ENCODE measurements at places on chromosomes 4 and X.

DNA sequence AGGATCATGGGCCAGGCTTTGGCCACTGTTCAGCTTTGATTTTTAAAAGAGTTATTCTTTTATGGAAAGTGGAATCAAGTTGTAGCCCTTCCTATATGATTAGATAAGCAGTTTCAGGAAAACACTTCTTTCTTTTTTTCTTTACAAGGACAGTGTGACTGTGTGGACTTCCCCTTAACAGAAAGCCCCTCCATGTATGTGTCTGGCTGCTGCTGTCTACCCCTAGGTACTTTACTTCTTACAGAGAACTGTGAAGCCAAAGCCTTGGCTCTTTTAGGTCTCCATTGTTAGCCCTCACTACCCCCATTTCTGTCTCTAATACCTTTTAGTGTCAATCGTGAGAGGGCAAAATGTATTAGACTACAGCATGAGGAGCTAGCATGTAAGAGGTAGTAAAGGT is 19.1 kb downstream of the VSIG1 start:
- DNase-seq, result no peak

DNA sequence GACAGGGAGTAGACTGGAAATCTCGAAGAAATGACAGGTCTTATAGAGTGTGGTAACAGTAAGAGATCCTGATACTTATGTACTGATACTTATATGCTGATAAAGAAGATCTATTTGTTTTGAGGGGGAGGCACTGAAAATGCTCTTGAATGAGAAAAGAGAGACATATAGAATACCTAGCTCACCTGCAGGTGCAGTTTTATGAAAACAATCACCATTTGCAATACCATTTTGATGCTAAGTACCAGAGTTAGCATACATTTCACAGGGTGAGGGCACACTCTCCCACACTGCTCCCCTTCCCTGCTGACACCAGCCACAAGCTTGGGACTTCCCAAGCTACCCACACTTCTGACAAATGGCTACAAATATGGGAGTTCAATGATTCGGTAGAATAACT is 1490.1 kb upstream of the IGFBP7 start:
- DNase-seq, result no peak

- no peak for DNase-seq
Observed at GRCh38 chr4:66564901-66565651, 894.8 kb upstream of the EPHA5 start.

DNA sequence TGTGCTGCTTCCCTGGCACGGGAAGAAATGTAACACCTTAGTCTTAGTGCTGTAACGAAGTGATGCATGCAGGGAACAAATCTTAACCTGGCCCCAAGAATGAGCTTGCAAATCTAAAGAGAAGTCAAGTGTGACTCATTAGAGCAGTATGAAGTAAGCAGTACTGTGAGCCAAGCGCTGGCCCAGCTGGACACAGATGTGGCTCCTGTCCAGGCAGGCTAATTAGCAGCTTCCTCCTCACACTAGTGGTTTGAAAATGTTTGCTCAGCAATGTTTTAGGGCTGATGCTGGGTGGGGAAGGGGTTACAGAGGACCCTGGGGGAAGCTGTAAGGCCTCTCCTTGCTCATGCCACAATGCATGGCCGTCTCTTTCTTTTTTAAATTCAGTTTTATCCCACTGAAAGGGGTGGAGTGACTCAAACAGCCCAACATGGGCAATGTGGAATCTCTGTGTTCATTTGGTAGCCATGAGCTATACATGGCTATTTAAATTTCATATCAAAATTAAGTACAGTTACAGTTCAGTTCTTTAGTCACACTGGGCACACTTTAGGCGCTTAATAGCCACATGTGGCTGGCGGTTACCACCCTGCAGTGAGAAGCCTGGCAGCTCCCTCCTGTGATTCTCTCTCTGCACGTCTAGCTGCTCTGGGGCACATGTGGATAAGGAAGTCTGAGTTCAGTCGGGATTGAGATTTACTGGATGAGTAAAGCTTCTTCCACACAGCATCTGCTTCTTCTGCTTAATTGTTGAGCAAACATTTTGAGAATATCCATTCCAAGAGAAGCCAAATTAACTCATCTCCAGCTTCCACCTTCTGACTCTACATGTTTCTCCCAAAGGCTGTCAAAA is 48.8 kb downstream of the MAP7D2 start:
- peak; percentile 79 for DNase-seq

DNA sequence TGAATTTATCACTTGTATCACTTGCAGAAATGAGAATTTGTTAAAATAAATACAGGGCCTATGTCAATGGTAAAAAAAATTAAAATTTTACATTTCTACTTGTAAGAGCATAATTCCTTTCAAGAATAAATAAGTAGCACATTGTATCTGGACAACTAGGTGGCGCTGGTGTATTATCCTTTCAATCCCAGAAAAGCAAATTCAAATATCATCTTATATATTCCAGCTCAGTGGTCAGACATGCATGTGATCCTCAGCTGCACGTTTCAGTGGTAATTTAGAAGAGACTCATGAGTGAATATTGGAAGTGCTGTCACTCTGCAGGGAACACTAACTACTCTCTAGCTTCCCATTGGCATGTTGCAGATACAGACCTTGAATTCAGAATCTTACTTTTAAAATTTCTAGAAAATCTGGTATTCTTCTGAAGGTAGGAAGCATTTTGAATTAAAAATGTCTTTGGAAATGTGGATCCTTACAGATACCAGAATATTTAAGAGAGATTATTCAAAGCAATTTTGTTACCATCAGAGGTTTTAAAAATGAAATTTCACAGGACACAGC is 1414.7 kb upstream of the TENM3 start:
- DNase-seq, result peak; percentile 49
